ENCODE measurements at places on chromosomes 3 and 15.

DNA sequence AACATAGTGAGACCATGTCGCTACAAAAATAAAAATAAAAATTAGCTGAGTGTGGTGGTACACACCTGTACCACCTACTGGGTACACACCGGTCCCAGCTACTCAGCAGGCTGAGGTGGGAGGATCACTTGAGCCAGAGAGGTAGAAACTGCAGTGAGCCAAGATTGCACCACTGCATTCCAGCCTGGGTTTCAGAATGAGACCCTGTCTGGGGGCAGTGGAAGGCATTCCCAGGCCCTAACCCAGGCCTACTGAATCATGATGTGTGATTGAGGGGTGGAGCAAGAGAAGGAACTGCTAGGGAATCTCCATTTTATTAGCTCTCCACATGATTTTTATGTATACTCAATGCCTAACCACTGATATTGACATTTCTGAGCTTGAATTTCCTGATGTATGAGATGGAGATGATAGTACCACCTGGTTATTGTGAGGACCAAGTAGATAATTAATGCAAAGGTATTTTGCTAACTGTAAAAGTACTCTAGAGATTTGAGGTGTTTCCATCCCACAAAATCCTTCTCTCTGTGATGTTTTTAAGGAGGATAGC lies 169.5 kb upstream of the UMPS start:
- DNase-seq: no peak

DNA sequence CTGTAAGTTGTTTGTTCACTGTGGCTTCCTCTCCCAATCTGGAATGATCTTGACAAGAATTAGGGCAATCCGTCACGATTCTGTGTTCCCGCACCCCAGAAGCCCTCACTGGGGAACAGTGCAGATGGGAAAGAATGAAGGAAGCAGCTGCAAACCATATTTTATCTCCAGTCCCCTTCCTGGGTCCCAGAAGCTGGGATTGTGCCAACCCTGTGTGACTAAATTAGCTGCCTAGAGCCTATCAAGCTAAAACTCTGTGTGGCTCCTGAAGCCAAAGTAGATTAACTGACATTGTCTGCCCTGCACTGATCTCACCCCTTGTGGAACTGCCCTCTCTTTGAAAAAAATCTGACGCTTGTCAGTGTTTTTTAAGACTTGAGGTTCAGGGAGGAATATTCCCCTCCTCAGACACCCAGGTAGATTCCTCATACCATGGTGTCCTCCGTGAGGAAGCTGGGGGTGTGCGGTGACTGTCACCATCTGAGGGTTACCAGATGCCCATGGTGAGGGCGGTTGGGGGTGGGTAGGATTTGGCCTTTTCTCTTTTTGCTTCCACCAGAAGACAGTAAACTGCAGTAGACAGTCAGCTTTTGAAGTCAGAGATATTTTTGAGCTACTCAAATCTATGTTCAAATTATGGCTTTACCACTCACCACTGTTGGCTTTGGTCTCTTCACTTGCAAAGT lies 358.3 kb upstream of the TPM1 start:
- no peak for DNase-seq

DNA sequence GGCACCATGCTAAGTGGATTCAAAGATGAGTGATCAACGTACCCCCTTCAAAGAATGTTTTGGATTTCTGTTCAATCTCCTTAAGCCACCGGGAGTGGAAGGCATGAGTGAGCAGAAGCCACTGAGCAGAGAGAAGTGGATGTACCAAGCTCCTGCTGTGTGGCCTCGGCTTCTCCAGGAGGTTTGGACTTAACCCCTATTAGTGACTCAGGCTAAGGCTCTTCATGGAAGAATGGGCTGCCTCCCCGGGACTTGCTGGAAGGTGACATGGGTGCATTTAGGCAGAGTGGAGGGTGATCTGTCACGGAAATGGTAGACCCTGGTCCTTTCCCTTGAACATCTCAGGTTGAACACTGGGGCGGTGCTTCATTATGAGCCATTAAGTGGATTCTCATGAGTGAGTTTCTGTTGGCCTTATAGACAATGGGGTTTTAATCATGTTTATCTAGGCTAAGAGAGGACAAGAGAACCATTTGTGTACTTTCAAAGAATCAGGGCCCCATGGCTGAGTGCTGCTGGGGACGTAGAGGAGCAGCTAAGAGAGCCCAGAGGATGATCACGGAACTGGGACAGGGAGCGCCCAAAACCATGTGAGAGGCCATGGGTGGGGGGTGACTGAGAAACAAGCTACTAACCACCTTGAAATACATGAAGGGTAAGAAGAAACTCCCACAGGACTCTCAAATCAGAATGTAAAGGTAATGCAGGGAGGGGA lies 62.2 kb downstream of the HES1 start:
- no peak for DNase-seq

- DNase-seq: no peak
Measured at GRCh38 chr15:84871428-84871985, 13.0 kb upstream of the SLC28A1 start.

DNA sequence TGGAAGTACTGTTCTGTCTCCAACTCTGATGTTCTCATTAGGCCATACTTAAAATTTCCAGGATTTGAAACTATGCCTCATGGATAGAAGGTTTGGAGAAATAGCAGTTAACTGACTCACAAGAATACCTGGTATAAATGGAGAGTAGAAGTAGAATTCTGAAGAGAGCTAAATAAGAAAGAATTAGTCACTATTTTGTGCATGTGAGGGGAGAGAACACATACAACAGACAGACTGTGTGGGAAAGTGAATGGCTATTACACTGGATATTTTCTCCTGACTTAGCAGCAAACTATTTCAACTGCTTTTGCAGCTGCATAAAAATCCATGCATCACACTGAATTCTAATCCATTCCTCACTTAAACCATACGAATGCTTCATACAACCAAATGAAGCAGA lies 71.3 kb downstream of the C3orf70 start:
- no peak for DNase-seq

GRCh38 chr3:159904911-159905310 lies 83.7 kb upstream of the IL12A start:
- DNase-seq: no peak

DNA sequence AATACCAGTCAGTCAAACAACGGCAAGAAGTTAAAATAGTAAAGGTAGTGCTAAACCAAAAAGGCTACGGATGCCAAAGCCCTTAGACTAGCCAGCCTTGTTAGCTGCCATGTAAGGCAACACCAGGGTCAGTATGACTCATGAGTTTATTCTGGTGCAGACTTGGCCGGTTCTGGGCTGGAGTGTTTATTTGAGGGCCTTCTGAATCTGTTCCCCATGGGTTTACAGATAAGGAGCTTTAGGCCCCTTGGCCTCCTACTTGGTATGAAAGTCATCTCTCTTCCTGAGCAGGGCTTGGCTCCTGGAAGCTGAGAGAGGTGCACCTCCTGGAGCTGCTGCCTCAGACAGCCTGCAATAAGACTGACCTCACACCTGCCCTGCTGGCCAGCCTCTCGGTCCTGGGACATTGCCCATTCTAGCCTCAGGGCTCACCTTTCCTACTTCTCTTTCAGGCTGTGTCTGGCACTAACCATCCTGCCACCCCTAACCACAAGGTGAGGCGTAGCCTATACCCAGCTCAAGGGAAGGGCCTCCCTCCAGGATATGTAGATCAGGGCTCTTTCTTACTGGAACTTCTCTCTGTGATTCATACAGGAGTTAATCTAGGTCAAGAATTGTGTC lies 10.4 kb upstream of the RTP1 start:
- DNase-seq: no peak

DNA sequence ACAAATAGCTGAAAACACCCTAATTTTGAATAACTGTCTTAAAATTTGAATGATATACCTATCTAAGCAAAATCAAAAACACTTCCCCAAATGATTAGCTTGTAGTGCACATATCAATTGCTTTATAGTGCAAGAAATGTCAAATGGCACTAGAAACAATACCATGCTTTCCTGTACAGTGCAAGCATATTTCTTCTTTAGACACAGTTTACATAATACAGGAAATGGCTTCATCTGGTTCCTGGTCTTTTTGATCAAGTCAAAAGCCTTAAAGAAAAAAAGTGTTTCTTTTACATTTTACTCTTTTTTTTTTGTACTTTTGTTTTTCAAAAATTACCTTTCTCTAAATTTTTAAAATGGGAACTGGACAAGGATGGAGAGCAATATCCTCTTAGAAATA lies 352.1 kb downstream of the MECOM start:
- DNase-seq: no peak

- DNase-seq: no peak
Measured at GRCh38 chr15:43912208-43912607, 85.4 kb downstream of the WDR76 start.

DNA sequence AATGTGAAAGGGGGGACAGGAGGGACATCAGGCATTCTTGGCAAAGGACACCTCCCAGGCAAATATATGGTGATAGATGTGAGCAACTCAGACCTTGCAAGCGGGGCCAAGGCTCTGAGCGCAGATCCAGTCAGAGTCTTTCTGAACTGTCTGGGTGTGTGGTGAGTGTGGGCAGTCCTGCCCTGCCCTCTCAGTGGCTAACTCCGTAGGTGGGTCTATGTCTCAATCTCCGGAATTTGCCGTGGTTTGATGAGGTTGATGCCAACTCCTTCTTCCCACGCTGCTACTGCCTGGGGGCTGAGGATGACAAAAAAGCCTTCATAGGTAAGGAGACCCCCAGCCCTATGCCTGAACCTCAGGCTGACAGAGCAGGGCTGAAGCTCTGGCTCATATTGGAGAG lies 7.4 kb downstream of the TTLL3 start:
- no peak for DNase-seq

- DNase-seq: no peak
Measured at GRCh38 chr3:112136046-112136445, 3.0 kb upstream of the GCSAM start.

GRCh38 chr3:117355566-117355965 lies 646.0 kb downstream of the TUSC7 start:
- DNase-seq: no peak

- no peak for DNase-seq
Measured at GRCh38 chr3:80889535-80889934, 871.9 kb downstream of the GBE1 start.

DNA sequence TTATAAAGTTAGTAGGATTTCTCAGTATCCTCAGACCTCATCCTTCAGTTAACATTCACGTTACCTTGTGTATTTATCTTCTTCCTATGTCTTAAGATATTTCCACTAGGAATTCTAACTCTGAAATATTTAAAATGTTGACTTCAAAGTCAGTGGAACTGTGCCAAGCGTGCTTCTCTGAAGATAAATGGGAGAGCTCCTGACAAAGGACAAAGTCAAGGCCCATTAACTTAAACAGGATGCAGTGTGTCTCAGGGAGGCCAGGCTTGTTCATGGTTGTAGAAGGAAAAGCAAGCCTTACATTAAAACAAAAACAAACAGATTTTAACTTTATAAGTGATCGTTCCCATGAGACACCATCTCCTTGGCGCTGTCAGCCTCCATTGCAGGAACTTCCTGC lies 41.5 kb downstream of the ABHD17C start:
- no peak for DNase-seq
